ENCODE measurements at places on chromosomes 7 and 10.

- no peak for DNase-seq
These were observed 241.5 kb downstream of the PCDH15 start for GRCh38 chr10:54559498-54559897.

- no peak for DNase-seq
These were observed 180.8 kb downstream of the ADARB2 start for GRCh38 chr10:1556496-1556895.

DNA sequence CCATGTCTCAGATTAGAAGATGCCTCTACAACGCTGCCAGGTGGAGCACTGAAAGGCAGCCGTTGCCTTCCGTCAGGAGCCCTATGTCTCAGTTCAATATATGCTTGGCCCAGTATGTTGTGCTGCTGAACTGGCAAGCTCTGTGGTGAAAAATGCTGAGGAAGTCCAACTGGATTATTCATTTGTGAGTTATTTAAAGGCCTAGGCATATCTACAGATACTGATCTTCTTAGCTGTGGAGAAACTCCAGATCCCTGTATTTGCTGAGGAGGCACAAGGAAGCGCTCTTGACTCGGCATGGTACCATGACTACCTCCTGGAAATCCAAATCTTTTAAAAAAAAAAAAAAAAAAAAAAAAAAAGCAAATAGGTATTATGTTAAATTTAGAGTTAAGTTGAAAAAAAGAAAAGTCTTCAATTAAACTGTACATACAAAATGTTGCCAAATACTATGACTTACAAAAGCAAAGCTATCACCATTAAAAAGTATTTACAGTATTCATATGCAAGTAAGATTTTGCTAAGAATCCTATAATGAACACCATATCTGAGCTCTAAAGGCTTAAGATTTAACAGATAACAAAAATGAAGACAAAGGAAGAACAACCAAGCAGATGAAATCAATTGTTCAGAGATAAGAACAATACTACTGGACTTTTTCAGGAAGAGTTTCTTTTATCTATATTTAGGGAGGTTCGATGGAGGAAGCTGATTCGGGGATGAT is 152.4 kb downstream of the GALNT11 start:
- no peak for DNase-seq

GRCh38 chr7:37558320-37559096 is 109.8 kb upstream of the ELMO1 start:
- DNase-seq, result no peak

DNA sequence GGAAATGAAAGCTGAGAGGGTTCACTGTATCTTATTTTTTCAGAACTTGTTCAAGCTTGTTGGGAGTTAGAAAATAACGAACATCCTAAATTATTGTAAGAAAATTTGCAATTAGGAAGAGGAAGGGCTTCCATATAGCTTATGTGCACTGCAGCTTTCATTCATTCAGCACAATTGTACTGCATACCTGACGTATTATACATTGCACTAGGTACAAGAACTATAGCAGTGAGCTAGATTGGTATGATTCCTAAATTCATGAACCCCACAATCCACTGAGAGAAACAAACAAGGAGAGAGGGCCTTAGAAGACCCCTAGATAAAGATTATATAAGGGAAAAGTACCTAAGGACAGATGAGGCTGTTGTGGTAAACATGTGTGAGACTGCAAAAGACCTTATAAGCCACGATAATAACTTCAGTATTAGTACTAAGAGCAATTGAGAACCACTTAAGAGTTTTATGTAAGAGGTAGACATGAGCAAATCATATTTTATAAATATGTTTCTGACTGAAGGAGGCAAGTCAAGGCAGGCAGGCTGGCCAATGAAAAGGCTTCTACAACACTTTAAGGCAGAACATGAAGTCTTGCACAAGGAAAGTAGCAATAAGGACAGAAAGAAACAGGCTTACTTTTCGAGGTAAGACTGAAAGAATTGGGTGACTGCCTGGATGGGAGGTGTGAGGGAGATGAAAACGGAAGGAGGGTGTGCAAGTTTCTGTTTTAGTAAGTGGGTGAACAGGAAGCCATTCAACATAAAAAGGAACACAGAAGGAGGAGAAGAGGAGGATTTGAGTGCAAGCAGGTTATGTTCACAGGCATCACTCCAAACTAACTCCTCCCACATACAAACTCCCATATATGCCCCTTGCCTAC is 77.9 kb upstream of the LRRN3 start:
- peak; percentile 38 for DNase-seq

DNA sequence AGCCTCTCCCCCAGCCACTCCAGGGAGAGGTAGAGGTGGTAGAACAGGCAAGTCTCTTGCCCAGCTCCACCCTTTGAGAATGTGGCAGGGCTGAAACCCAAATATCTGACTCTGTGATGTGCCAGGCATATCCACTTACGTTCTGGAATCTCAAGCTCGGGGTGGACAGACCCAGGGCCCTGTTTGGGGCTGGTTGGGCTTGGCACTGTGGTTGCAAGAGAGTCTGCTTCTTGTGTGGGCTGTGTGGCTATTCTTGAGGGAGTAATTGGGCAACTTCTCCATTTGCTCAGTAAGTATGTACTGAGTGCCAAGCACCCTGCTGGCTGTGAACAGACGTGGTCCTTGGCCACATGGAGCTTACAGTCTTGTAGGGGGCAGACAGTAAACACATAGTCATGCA is 4.7 kb downstream of the UBTD1 start:
- no peak for DNase-seq

- no peak for DNase-seq
These were observed 10.5 kb upstream of the ABLIM1 start for GRCh38 chr10:114668375-114669080.

GRCh38 chr7:151384776-151385625 is 24.8 kb downstream of the WDR86 start:
- no peak for DNase-seq

DNA sequence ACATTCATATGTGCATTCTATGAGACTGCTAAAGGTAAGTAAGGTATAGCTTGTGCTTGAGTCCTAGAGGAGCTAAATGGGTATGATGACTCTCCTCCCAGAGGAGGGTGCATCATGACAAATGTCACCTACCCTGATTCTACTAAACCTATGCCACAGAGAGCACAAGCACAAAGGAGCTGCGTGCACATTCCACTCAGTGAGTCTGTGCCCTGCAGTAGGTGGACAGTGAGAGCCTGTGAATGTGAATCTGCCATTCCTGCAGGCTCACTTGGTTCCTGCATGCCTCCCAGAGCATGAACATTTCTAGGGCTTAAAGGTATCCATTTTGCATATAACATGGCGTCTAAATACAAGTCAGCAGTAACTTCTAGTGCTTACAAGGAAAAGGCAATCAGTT is 46.8 kb downstream of the PRKAR2B start:
- DNase-seq, result no peak

GRCh38 chr10:112722758-112723157 is 227.3 kb upstream of the TCF7L2 start:
- no peak for DNase-seq

DNA sequence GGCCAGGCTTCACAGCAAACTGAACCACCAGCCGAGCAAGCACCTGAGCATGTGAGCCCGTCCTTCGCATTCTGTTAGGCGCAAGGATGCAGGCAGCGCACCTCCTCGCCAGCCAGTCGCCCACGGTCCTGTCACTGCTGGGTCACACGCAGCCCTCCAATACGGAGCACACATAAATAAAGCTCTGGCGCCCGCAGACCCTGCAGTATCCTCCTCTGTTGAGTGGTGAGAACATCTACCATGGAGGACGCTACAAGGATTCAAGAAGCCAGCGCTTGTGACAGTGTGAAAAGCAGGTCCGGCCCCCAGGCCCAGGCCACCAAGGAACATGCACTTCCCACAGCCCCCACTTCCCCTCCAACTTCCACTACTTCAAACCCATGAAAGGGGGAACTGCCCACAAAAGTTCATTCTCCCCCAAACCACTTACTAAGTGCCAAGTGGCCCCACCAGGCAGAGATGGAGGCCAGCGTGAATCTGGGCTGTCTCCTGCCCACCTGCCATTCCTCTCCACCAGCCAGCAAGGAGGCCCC is 34.8 kb downstream of the VOPP1 start:
- DNase-seq, result no peak

GRCh38 chr10:100808876-100809275 is 63.5 kb downstream of the PAX2 start:
- DNase-seq, result no peak

DNA sequence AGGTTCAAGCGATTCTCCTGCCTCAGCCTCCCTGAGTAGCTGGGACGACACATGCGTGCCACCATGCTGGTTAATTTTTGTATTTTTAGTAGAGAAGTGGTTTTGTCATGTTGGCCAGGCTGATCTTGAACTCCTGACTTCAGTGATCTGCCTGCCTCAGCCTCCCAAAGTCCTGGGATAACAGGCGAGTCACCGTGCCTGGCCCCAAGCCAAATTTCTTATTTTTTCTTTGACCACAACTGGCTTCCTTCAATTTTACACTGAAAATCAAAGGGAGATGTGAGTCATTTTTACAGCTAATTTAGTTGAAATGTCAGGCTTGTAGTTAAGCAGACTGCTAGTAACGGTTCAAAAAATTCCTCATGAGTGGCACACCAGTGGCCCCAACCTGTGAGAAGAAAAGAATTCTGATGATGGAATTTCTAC is 7.8 kb downstream of the RNF216 start:
- DNase-seq, result no peak
